Left ventricle myocardium superior (tissue), 1 donor: ENCODE measurements at places on chromosomes 3 and 15.

- DNase-seq = no peak
Observed at GRCh38 chr15:72902919-72903260, 119.3 kb upstream of the ADPGK start.

DNA sequence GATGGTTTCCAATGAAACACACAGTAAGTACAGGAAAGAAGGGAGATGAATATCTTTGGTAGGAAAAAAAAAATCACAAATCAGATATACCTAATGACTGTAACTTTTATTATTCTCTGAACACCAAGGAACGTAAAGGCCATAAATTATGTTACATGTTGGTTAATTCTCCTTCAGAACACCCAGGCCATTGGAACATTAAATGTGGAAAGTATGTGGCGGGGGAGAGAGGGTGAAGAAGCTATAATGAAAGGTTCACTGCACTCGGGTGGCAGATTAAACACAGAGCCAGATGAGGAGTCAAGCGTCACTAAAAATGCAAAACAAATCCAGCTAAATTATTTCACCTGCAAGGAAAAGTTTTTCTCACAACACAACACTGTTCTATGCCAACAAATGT lies 193.8 kb downstream of the FHIT start:
- no peak for DNase-seq

GRCh38 chr3:42051384-42052131 lies 39.6 kb upstream of the TRAK1 start:
- DNase-seq = no peak

DNA sequence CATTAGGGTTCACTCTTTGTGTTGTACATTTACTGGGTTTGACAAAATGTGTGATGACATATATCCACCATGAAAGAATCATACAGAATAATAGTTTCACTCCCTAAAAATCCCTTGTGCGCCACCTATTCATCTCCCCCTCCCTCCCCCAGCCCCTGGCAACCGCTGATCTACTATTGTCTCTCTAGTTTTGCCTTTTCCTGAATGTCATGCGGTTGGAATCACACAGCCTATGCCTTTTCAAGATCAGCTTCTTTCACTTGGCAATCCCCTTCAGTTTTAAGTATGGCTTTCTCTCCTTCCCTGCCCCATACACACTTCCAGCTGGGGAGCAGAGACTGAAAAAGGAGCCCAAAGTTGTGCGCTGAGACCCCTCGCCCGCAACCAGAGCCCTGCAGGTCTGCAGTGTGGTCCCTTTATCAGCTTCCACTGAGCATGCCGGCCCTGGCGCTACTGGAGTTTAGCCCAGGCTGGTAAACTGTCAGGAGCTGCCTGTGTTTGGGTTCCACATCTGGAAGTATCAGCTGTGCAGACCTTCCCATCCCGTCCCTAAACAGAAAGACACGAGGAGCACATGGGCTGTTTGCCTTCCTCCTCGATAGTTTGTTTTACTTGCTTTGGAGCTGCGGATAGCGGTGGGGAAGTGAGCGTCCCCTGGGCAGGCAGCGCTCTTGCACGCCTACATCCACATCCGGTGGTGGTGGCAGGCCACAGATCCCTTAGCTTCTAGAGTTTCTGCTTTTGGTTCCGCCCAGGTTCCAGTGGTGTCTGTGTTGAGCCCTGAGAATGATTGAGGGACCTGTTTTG lies 12.3 kb downstream of the BOC start:
- DNase-seq = no peak

DNA sequence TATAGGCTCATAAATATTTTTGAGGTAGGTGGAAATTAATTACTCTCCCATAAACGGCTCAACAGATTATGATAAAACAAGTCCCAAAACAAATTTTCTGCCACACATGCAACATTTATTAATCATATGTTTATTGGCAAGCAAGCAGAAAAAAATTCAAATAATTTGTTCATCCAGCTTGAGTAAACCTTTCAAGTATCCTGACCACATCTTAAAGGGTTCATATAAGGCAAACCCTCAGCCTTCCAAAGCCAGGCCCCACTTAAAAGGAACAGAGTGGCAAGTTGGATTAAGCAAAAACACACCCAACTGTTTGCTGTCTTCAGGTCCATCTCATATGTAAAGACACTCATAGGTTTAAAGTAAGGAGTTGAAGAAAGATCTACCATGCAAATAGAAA lies 1042.3 kb downstream of the DIPK2A start:
- DNase-seq = no peak

DNA sequence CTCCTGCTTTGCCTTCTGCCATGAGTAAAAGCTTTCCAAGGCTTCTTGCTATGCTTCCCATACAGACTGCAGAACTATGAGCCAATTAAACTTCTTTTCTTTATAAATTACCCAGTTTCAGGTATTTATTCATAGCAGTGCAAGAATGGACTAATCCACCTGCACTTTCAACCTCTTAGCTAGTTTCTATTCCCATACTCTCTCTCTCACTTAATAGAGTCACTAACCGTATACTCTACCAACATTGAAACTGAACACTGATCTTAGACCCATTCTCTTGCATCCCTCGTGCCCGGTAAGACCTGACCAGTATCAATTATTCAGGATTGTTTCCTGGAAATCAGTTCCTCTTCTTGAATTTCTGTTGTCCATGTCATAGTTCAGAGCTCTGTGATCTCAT lies 92.7 kb upstream of the TMC3 start:
- no peak for DNase-seq

- no peak for DNase-seq
Observed at GRCh38 chr15:23983500-23984259, 296.6 kb upstream of the NDN start.

GRCh38 chr15:75031848-75032247 lies 8.5 kb downstream of the PPCDC start:
- no peak for DNase-seq

DNA sequence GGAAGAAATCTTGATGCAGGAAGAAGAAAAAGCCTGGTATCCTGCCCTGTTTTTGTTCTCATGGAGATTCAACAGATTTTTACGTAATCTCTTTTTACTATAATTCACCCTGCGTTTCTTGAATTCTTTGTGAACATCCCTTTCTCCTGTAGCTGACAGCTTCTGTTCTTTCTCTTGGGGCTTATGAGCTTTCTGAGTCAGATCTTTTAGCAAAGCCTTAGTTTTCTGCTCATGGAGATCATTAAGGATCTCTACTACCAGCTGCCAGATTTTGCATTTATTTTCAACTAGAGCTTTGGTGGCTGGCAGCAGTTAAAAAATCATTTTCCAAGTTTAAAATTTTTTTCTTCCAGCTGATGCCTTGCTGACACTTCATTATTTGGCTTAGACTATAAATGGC lies 51.6 kb downstream of the MOBP start:
- DNase-seq = no peak

DNA sequence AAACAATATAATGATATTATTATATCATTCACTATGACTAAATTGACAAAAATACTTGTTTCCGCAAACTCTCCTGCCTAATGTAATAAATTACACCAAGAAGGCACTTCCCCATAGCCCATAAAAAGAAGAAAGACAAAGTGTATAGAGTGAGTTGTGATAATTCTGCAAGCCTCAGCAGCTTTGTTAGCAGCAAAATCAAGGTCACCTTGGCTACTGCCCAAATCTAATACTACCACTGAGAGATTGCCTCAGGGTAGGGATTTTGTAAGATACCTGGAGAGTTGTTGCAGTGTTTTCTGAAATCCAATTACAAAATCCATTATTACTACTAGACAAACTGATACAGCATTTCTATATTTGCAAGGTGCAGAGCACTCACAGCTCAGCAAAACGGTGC lies 503.5 kb downstream of the FGF12 start:
- no peak for DNase-seq

DNA sequence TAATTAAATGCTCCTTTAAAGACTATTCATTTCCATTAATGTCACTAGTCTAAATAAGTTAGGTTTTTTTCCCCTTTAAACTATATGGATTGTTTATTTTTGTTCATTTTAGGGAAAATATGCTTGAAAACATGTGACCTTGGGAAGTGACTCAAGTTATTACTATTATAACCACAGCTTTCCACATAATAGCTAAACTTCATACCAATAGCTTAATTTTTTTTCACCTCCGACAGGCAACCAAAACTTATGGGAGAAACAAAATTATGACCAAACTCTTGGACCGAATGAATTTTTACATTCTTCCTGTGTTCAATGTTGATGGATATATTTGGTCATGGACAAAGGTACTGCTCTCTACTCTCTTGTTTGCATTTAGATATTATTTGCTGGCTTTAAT lies 16.2 kb downstream of the CPA3 start:
- DNase-seq = no peak

DNA sequence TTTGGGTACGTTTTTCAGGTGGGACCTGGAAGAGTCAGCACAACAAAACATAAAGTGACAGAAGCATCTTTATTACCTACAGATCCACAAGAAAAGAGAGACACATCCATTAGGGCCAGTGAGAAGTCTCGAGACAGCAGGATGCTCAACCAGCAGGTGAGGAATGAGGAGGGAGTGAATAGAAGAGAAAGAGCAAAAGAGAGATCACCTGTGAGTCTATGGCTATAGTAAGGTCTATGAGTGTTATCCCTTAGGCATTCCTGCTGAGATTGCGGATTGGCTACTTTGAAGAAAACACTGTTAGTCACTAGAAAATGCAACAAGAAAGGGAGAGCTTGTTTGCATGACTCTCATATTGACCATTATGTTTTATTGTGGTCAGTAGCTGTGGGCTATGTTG lies 1556.2 kb upstream of the GBE1 start:
- DNase-seq = no peak

GRCh38 chr3:155070932-155071387 lies 9.2 kb upstream of the MME start:
- no peak for DNase-seq

DNA sequence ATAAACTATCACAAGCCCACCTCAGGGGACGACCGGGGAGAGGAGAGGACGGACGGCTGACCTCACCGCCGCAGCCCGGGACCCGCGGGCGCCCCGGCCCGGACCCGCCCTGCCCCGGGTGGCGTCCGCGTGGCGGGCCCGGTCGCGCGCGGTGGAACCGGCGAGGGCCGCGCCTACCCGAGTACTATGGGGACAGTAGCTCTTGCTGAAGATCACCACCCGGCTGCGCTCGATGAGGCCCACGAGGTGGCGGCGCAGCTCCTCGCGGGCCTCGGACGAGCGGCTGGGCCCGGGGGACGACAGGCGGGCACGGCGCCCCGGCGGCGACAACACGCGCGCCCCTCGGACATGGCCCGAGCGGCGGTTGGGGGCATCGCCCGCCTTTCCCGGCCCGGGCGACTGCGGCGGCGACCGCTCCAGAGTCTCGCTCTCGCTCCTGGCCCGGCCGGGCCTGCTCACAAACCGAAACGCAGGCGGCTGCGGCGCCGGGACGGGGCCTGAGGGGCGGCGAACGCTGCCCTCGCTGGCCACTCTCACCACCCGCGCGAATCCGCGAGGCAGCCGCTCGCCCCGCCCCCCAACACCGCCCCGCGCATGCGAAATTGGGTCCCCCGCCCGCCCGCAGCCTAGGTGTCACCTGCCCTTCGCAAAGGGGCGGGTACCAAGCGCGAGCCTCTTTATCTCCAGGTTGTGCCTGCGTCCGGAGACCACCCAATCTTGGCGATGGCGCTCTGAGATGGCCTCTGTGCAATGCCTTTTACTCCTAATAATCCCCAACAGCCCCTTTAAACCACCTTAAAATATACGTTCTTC lies at the start of gene TXNRD3:
TSS of gene TXNRD3 (minus strand) at position 554 of the 813 bp plus-strand sequence.
- DNase-seq = peak; percentile 92

- no peak for DNase-seq
Observed at GRCh38 chr15:69275933-69276560, 22.7 kb upstream of the PAQR5 start.

GRCh38 chr15:68638953-68639515 lies 60.2 kb downstream of the CORO2B start:
- no peak for DNase-seq

GRCh38 chr3:45227071-45227820 lies 1.2 kb upstream of the TMEM158 start:
- no peak for DNase-seq

DNA sequence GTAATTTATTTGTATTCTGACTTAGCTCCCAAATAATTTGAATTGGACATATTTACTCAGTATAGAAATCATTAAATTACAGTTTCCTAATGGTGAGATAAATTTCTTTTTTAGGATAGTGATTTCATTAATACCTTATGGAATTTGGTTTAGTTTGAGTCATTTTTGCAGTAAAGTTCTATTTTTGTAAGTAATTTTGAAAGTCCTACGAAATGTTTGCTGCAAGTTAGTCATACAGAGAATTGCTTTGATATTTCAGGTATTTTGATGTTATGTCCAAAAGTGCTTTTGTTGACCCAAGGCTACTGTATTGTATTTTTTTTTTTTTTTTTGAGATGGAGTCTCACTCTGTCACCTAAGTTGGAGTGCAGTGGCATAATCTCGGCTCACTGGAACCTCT lies 41.7 kb downstream of the TCF12 start:
- DNase-seq = no peak

DNA sequence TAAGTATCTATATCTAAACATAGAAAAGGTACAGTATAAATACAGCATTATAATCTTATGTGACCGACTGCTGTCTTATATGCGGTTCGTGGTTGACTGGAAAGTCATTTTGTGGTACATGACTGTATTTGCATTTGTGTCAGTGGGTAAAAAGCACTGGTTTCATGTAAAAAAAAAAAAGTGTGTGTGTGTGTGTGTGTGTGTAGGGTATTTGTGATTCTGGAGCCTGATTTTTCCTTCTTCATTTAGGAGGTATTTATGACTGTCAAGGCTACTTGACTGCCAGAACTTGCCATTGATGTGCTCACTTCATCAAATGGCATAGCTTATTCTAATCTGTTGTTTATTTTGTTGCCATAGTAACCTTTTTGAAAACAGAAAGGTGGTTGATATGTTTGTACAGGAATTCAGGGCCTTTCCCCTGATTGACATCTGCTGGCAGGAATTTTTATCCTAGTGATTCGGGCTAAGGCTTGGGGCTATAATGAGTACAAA lies 63.2 kb downstream of the AKAP13 start:
- no peak for DNase-seq

DNA sequence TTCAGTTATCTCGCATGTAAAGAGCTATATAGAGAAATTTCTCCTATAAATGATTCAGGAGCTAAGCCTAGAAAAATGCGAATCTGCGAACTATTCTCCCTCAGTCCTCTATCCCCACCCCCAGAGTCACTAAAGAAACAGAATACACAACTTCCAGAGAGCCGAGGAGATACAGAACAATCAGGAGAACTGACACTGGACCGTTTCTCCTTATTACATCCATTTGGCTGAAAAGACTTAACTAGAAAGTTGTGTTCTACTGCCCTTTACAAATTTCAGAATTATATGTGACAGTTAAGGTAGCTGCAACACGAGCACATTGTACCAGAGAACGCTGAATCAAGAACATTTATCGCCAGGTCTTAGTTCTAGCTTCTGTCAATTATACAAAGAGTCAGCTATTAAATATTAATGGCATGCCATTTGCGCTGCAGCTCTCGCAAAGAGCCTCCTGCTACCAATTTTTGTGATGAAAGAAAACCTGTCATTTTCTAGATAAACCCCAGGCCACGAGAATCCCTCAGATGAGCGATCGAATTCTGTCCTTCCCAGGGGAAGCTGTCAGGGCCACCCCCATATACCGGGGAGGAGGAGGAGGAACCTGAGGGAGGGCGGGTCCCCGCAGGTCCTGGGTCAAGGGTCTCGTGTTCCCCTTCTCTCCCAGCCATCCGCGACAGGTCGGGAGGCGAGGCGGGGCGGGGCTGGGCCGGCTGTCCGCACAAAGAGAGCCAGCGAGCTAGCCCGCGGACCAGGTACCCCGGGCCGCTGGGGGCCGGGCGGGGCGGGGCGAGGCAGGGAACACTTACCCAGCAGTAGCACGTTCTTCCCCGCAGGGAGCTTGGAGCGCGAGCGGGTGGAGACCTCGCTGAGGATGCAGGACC lies 878 bp downstream of the DYNC1LI1 start:
- DNase-seq = peak; percentile 78

GRCh38 chr3:26358405-26358804 lies 264.2 kb upstream of the LRRC3B start:
- no peak for DNase-seq

GRCh38 chr3:140103166-140103565 lies 168.2 kb downstream of the CLSTN2 start:
- no peak for DNase-seq
